ENCODE measurements at places on chromosomes 6 and 20.

DNA sequence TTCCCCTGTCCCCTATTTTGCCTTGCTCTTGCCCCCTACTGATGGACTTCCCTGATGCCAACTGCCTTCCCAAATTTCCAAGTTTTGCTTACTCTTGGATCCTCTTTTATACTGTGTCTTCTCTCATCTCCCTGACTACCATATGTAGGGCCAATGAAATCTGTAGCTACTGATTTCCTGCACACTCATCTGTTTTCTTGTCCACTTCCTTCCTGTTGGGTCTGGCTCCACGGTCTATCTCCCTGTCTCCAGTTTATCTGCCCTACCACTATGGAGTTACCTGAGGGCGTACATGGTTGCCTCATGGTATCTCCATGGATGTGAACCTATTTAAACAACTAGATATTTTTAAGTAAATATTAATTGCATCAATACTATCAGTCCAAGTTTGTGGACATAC, 140.3 kb upstream of the MCHR2 start:
- no peak for DNase-seq

- DNase-seq, result no peak
These were observed 2.1 kb upstream of the VSX1 start for GRCh38 chr20:25083773-25084625.

GRCh38 chr6:135266675-135267074, 85.6 kb downstream of the MYB start:
- DNase-seq, result no peak

DNA sequence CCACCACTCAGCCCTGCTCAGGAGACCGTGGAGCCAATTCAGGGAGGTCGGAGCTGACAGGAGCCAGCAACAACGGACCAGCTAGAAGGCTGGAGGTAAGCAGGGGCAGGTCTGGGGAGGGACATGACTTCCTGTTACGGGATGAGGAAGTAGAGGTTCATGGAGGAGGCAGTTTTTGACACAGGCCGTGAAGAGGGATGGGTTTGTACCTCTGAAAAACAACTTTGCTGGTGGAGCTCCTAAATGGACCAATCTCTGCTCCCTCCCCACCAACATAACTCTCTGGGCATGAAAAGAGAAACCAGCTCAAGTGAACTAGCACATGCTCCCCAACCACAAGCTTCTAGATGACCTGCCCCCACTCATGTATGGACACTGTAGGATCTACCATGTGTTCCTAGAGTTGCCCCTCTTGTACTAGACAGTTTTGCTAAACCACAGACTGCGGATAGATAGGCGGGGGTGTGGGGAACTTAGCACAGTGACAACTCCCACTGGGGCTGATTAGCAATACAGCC, 31.4 kb downstream of the RALGAPA2 start:
- no peak for DNase-seq

GRCh38 chr6:156741287-156742073, 35.7 kb upstream of the ARID1B start:
- no peak for DNase-seq

DNA sequence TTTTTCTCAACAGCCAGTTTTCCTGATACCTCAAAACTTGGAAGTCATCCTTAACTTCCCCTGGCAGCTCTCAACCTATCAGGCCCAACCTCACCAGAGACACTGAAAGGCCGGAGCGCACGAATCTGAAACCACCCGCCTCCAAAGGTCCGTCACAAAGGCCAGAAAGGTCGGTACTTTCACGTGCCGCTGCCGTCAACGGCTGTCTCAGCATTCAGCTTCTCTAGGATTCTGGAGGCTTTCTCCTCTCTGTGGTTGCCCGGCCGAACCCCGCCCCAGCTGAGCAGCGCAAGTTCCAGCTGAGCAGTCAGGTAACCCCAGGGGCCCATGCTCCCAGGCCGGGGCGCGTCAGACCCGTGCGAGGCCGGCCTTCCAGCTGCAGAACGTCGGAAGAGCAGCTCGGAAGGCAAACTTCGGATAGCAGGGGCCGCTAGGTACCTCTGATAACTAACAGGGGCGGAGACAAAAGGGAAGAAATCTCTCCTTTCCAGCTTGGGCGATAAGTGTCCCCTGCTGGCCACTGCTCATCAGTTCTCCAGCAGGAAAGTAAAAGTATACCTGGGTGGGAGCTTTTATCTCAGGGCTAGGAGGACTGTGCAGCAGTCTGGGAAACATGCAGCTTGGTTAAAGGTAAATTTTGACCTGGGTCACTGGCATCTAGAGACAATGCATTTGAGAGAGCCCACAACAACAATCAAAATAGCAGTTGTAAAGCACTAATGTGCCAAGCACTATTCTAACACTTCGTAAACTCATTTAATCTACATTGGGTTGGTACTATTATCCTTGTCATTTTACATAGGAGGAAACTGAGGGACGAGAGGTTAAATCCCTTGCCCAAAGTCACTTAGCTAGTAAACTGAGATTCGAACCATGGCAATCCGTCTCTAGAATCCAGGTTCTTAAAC, 16.1 kb downstream of the ZSCAN12 start:
- no peak for DNase-seq

DNA sequence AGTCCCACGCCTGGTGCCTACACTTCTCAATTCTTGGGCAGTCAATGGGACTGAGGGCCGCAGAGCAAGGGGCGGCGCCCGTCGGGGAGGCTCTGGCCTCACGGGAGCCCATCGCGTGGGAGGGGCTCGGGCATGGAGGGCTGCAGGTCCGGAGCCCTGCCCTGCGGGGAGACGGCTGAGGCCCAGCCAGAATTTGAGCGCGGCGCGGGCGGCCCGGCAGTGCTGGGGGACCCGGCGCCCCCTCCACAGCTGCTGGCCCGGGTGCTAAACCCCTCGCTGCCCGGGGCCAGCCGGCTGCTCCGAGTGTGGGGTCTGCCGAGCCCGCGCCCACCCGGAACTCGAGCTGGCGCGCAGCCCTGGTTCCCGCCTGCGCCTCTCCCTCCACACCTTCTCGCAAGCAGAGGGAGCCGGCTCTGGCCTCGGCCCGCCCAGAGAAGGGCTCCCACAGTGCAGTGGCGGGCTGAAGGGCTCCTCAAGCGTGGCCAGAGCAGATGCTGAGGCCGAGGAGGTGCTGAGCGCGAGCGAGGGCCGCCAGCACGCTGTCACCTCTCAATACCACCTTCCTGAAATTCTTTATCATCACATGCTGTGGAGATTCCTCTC, 58.5 kb downstream of the BAK1 start:
- no peak for DNase-seq

- no peak for DNase-seq
These were observed 4.6 kb upstream of the CGA start for GRCh38 chr6:87099472-87099871.

DNA sequence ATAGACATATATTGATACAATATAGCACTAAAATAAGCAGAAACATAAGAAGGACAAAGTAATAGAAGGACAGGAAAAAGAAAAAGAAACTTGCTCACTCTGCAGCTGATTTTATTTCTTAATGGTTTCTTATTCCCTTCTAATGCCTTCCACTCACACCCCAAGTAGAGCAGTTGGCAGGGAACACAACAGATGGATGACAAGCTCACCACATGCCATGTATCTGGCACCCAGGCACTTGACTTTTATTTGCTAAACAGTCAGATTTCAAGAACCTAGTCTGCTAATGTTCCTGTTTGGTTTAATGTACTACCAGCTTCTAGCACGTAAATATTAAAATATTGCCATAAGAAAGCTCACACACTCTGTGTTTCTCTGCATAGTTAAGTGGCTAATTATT, 87.1 kb downstream of the COL19A1 start:
- DNase-seq, result no peak

DNA sequence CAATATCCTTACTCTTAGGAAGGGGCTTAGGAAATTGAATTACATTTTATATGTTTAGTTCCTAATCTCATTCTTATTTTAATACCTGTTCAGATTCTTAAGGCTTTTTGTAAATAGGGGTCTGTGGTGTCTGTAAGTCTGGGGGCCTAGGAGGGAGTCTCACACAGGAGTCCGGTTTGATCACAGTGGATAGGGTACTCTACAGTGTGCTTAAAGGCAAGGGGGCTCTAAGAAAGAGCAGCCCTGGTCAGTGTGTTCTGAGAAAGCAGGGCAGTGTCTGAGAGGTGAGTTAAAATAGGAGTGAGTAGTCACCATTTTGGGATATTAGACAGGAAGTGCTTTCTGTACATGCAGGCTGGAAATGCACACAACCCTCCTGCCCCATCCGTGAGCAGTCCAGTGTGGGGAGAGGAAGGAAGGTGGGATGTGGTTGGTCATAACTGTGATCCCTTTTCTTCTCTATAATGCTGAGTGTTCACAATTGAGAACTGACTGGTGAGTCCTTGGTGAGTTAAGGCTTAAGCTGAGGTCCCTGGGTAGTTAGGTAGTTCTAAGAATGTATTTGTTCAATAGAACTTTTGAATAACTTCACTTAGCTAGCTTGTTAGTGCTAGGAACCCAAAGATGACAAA, 50.0 kb downstream of the CDKAL1 start:
- no peak for DNase-seq

- no peak for DNase-seq
These were observed 12.8 kb upstream of the FANCE start for GRCh38 chr6:35439308-35439707.

DNA sequence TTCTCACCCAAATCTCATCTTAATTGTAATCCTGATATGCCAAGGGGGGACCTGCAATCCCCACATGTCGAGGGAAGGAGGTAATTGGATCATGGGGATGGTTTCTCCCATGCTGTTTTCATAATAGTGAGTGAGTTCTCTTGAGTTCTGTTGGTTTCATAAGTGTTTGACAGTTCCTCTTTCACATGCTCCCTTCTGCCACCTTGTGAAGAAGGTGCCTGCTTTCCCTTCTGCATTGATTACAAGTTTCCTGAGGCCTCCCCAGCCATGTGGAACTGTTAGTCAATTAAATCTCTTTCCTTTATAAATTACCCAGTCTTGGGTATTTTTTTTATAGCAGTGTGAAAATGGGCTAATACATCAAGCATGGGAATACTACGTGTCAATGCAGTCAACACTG, 925.0 kb upstream of the MAN1A1 start:
- DNase-seq, result no peak

DNA sequence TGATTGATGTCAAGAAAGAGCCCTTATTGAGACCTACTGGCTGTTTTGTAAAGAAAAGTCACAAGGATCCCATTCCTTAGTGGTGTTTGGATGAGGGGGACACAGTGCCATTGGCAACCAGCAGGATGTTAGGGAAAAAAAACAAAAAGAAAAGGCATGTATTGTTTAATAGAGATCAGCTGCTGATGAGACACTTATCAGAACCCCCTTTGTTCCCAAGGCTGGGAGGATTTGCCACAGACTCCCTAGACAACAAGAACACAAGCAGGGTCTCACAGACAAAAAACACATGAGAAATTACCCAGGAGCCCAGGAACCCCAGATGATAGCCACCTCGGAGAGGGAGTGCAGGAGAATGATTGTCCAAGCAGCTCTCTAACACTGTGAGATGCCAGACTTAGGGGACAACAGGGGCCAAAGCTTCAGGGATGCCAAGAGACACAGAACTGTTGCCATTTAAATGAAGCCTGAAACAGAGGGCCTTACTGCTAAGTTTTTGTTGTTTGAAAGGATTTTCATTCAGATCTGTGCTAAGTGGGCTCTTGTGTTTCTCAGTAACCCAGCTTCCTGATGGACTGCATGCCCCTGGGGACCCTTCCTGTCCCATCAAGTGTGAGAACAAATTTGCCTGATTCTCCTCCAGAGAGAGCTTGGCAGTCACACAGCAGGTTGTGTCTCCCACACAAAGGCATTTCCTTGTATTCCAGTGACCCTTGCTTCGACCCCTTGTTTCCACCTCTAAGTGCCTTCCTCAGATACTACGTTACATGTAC, 48.7 kb upstream of the HEY2 start:
- no peak for DNase-seq

DNA sequence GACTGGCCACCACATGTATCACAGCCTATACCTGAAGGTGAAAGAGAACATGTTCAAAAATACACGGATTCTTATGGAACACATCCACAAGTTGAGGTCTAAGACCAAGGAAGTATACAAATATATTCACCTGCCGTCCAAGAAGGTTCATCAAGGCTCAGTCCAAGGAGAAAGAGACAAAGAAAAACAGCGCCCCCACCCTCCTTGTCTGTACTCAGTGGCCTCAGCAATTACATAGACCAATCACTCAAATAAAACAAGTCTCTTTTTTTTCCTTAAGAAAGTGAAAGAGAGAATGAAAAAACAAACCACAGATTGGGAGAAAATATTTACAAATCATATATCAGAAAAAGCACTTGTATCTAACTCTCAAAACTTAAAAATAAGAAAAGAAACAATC, 19.5 kb downstream of the CPXM1 start:
- DNase-seq, result no peak

GRCh38 chr6:90467546-90467945, 119.3 kb downstream of the MAP3K7 start:
- no peak for DNase-seq

DNA sequence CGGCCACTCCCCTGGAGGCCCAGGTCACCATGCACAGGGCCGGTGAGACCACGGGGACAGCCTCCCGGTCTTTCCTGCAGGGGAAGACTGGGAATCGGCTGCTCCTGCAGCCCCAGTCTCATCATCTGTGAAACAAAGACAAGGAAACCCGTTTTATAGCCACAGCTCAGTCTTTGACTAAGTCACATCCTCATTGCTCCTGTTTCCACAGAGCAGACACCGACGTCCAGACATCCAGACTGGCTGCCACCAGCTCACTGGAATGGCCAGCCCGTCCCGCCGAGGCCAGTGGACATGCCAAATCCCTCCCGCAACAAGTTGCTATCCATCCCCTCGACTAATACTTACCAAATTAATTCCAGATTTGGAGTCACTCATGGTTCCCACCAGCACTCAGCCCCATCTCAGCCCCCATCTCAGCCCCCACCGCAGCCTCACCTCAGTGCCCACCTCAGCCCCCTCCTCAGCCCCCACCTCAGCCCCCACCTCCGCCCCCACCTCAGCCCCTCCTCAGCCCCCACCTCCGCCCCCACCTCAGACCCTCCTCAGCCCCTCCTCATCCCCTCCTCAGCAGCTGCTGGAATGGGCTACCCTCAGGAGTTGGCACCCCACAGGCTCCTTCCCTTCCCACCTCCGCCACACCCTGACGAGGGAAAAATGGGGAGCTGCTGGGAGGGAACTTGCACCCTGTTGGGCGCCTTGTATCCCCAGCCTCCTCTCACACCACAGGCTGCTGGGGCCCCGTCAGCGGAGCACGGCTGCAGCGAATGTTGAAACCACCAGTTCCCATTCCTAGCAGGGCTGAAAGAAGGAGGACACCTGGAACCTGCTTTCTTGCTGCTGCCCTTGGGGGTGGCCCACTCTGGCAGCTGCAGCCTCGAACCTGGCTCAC, 48.7 kb downstream of the YTHDF1 start:
- DNase-seq, result no peak

GRCh38 chr6:142481466-142481865, 179.7 kb downstream of the ADGRG6 start:
- no peak for DNase-seq

- DNase-seq, result no peak
These were observed 39.7 kb downstream of the FBXO9 start for GRCh38 chr6:53104916-53105315.

GRCh38 chr6:138416206-138416605, 12.2 kb downstream of the HEBP2 start:
- DNase-seq, result no peak

DNA sequence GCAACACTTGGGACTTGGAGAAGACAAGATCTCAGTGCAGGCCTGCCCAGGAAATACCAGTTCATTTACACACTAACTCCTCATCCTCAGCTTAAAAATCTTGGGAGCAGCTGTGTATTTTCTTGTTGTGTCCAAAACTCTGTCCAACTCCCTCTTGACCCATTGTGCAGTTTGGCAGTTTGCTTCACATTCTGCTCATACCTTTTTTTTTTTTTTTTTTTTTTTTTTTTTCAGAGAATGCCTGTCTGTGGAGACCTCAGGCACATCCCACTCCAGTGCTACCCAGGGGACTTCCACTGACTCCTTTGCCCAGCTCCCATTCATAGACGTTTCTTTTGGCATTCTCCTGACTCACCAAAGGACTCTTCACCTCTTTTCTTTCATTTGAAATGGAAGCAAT, 265.8 kb upstream of the TCF21 start:
- DNase-seq, result no peak

All from GOT3 (cell line).